ENCODE measurements at places on chromosomes 1 and 21.

- no peak for DNase-seq
These were observed 25.2 kb downstream of the VAMP4 start for GRCh38 chr1:171716616-171717015.

- DNase-seq = no peak
These were observed 35.8 kb downstream of the LHX4 start for GRCh38 chr1:180265871-180266270.

DNA sequence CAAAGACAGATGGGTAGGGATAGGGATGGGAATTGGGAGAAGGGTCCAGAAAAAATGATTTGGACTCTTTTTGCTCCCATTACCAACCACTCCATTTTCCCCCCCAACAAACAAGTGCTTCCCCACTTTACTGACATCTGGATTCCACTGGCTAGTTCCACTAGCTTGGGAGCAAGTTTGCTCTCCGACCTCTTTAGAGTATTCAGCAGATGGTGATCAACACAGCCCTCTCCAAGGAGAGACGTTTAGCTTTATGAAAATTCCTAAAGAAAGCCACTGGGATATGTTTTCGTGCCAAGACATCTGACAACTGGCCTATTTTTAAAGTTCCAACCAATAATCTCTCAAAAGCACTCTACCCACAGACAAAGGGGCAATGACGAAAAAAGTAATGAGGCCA is 50.3 kb downstream of the ITPKB start:
- DNase-seq = no peak

DNA sequence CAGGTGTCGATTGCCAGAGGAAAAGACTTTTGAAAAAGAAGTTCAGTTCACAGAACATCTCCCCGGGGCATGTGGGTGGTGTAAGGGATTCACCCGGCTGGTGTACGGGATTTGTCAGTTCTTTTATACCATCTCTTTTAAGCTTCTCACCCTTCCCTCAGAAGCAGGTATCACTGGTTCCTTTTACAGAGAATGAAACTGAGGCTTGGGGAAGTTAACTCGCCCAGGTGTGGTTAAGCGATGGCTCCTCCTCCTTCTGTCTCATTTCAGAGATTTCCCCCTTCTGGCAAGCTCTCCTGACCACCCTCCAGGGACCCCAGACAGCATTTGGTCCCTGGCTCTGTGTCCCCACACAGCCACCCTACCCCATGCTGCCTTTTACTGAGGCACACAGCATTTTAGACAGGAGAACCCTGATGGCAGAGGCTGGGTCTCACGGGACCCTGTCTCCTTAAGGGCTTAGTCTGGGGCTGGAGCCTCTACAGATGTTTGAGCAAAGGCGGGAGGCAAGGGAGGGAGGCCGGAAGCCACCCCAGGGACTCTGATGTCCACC is 2.8 kb upstream of the ECE1 start:
- DNase-seq = peak; percentile 29

GRCh38 chr1:54405898-54406293 is 298 bp downstream of the SSBP3 start:
- no peak for DNase-seq

- DNase-seq = no peak
These were observed 4.1 kb upstream of the PCBP3 start for GRCh38 chr21:45639206-45640000.

- no peak for DNase-seq
These were observed 13.0 kb downstream of the FAM229A start for GRCh38 chr1:32349211-32349708.

DNA sequence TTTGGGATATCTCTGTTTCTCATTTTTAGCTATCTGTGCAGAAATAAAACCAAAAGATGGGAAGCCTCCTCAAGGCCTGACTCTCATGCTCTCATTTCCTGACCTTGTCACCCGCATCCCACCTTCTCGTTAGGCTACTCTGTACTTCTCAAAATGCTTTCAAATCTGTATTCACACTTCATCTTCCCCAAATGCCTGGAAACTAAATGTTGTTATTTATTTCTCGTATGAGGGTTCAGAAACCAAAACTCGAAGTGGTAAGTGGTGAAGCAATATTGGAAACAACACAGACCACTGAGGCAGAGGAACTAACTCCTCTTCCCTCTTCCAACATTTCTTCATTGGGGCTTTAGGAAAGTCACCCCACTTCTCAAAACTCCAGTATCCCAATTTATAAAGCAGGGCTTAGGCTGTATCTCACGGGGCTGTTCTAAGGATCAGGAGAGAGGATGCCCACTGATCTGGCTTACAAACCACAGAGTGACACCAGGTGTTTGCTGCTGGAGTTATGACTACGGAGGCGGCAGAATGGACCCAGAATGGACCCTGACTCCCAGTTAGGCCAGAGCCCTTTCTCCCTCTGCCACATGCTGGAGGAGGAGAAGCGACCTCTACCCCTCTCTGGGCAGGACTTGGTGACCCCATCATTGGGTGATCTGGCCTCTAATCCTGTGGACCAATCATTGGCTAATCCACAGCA is 3.5 kb downstream of the SLAMF7 start:
- DNase-seq = no peak

DNA sequence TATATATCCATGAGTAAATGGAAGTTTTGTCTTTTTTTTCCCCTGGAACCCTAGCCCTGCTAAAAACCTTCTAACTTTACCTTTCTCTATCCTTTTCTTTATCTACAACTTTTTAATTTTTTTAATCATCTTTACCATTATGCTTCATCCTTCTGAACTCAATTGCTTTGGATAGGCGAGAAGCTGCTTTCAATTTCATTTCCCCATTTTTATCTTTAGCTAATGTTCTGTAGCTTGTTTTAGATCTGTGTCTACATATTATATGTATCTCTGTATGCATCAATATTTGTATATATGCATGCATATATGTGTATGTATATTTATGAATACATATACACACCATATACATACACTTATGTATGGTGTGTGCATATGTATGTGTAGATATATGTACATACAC is 57.4 kb downstream of the PTPRC start:
- DNase-seq = no peak

- DNase-seq = no peak
These were observed 56.2 kb downstream of the EVA1C start for GRCh38 chr21:32468681-32469111.

DNA sequence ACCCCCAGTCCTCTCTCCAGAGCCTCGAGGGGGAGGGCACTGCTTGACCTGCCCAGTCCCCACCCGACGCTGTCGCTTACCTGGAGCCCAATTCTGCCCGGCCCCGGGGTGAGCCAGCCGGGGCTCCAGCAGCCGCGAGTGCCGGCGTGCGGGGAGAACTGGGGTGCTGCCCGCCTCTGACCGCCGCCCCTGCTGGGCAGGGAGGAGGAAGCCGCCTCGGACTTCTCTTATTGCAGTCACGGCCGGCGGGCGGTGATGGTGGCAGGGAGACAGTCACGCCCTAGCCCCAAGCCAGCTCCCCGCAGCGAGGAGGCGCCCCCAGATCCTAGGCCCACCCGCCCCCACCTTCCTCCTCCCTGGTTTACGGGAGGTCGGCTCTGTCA is at the start of gene FGR:
Gene FGR (minus strand): TSS at position 201 of the 383 bp plus-strand sequence. CDS start 11,269 bp downstream, outside the sequence.
- no peak for DNase-seq

GRCh38 chr1:59986516-59987310 is 60.1 kb upstream of the CYP2J2 start:
- no peak for DNase-seq

GRCh38 chr1:34380526-34381124 is 203.9 kb downstream of the C1orf94 start:
- no peak for DNase-seq

- DNase-seq = no peak
These were observed 137.1 kb downstream of the AKT3 start for GRCh38 chr1:243712941-243713340.

DNA sequence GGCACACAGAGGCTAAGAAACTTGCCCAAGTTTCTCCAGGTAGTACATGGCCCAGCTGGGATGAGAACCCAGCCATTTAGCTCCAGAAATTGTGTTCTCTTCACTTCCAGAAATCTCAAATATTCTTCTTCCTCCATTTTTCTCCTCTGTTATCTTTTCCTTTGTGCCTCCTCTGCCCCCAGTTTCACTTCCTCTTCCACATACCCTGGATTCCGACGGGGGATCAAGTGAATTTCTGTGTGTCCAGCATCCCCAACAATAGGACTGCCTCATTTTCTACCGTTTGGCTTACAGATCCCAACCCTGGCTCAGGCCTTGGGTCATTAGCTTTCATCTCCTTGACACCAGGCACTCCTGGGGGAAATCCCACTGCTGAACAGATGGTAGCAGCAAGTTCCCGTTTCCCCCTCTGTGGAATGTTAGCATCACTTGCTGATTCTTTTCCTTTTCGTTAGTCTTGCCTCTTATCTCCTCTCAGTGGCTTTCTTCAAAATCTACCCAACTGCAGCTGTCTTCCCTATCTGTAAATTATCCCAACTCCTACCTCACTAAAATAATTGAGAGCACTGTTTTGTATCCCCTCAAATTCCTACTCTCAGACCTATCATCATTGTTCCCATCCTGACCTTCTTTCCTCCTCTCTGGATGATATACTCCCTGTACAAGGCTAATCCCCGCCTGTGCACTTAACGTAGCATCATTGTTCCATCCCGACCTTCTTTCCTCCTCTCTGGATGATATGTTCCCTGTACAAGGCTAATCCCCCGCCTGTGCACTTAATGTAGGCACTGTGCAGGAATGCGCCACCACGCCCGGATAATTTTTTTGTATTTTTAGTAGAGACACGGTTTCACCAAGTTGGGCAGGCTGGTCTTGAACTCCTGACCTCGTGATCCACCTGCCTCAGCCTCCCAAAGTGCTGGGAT is 36.5 kb downstream of the SCCPDH start:
- no peak for DNase-seq

- no peak for DNase-seq
These were observed 153.2 kb downstream of the PIK3R3 start for GRCh38 chr1:45979074-45979777.

- DNase-seq = no peak
These were observed 508.3 kb upstream of the PKN2 start for GRCh38 chr1:88175631-88176226.

- DNase-seq = no peak
These were observed 67.3 kb upstream of the LAPTM5 start for GRCh38 chr1:30824736-30825429.

GRCh38 chr1:84350104-84350503 is 48.2 kb upstream of the DNASE2B start:
- no peak for DNase-seq

- DNase-seq = no peak
These were observed 23.8 kb downstream of the SDC3 start for GRCh38 chr1:30884723-30885122.

DNA sequence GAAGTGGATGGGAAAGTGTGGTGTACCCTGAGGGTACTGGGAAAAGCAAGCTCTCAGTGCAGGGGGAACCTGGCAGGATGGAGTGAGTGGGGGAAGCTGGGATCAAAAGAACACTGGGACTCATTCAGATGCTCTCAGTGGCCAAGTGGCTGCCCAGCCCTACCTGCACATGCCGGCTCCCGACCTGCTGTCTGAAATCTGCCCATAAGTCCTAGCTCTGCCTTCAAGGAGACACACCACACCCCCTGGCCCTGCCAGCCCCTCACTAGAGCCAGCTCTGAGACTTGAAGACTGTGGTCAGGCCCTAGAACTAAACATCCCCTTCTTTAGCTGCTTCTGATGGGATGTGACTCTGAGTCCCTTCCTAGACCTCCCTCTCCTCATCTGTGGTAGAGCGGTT is 2.2 kb downstream of the TMEM54 start:
- no peak for DNase-seq

DNA sequence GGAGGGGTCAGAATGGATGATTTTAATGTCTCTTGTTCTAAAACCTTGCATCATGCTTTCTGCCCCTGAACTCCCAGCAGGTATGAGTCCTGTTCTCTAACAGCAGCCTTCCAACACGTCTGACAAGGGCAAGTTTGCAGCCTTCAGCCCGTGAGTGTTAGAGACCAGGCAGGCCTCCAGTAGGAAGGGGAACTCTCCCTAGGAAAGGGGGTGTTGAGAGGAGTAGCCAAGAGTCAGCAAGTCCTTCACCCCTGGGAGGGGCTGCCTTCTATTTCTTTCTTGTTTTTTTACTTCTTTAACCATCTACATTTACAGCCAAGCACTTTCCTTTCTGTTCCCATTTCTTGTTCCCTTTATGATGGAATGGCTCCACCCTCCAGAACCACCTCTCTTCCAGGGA is 14.2 kb downstream of the BATF3 start:
- no peak for DNase-seq

GRCh38 chr1:183291802-183292514 is 105.9 kb downstream of the LAMC2 start:
- no peak for DNase-seq

DNA sequence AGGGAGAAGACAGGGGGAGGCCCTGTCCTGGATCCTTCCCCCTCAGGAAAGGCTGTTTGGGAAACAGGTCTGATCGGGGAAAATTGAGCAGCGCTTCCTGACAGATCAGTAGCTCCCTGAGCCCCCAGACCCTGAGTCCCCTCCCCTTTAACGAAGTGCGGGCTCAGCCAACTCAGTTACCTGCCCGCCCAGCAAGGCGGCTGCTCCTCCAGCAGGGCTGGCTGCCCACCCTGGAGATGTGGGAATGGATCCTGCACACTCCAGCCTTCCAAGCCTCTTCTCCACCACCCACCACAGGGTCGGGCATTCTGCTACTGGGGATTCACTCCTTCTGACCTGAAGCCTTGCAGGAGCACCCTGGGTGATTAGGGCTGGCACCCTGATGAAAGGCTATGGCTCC is 27.6 kb upstream of the LAPTM5 start:
- no peak for DNase-seq

GRCh38 chr1:227884370-227885134 is 63.2 kb downstream of the WNT9A start:
- DNase-seq = no peak

DNA sequence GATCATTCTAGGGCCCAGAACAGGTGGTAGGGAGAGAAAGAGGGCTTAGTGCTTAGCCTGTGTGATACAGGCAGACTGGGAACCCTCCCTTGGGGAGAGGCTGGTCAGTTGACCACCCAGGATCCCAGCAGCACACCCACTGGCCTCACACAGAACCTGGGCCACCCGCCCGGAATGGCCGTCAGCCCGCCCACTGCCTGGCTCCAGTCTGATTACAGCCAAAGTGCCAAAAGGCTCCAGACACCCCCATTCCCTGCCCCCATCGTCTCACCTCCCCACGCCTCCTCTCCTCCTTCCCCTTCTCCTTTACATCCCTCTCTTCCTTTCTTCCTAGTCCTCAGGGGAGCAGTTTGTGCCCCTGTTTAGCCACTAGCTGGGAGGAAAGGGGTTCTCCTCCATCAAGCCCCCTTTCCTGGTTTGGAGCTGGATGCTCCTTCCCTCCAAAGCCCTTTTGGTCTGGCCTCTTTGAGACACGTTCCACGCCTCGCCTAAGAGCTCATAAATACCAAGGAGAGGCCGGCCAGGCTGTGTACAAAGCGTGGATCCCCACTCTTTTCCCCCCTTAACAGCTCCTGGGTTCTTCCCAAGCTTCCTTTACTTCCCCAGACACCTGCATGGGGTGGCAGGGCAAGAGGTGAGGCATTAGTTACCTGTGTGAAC is 4.6 kb upstream of the WNT2B start:
- DNase-seq = no peak

- no peak for DNase-seq
These were observed 7.5 kb upstream of the C2CD2 start for GRCh38 chr21:41961282-41961701.

All from stimulated activated CD4-positive, alpha-beta T cell treated with anti-CD3 and anti-CD28 coated beads, Interleukin-4, amount 100 ng/mL, for 48 hours (primary cell).